Fibroblast of lung (primary cell): ENCODE measurements at places on chromosomes 7 and 10. TPM values are rescaled to one million over a fixed set of nuclear protein-coding genes. Genes with fewer than 3 reads are reported as not detected.

GRCh38 chr7:126780993-126781392 lies 471.7 kb downstream of the GRM8 start:
- no peak overlapping the region for H3K4me3 ChIP-seq
- no peak for DNase-seq
- H3K27me3 ChIP-seq: no peaks in the 10 kb centered on the region
- no peak overlapping the region for H3K27ac ChIP-seq
- H3K36me3 ChIP-seq: no peaks in the 10 kb centered on the region
- H3K4me1 ChIP-seq: no peaks in the 10 kb centered on the region

- no peaks in the 10 kb centered on the region for H3K27me3 ChIP-seq
- DNase-seq: no peak
- no peaks in the 10 kb centered on the region for H3K36me3 ChIP-seq
- no peak overlapping the region for H3K4me3 ChIP-seq
These were observed 51.6 kb upstream of the AQP1 start for GRCh38 chr7:30859940-30860496.

- no peaks in the 10 kb centered on the region for H3K36me3 ChIP-seq
- H3K4me1 ChIP-seq: peaks cover 2% of the 10 kb centered on the region
- H3K27me3 ChIP-seq: no peaks in the 10 kb centered on the region
- DNase-seq: no peak
These were observed 78.2 kb upstream of the CAV2 start for GRCh38 chr7:116421298-116421697.

GRCh38 chr10:79260811-79261740 lies 86.2 kb upstream of the PPIF start:
- H3K27ac ChIP-seq: peak overlapping the region; percentile 34
- no peak overlapping the region for H3K4me3 ChIP-seq
- no peaks in the 10 kb centered on the region for H3K27me3 ChIP-seq
- peaks cover 11% of the 10 kb centered on the region for H3K36me3 ChIP-seq

DNA sequence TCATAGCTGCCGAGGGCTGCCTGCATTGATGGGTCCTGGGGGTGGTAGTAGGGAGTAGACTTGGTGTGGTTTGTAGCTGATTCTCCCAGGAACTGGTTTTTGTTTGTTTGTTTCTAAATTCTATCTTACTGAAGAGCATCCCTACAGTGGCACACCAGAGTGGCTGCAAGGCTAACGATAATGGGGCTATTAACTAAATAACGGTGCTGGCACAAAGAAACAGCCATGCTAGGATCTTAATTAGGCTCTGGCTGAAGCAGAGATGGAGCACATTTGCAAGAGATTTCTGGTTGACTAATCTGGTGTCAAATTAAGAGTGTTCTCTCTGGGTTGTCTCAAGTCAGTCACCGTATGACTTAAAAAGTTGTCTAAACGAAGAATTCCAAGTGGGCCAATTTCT lies 590.0 kb downstream of the NRG3 start:
- H3K4me3 ChIP-seq: no peak overlapping the region
- no peaks in the 10 kb centered on the region for H3K36me3 ChIP-seq
- no peaks in the 10 kb centered on the region for H3K27me3 ChIP-seq
- no peak overlapping the region for H3K27ac ChIP-seq
- no peak for DNase-seq

DNA sequence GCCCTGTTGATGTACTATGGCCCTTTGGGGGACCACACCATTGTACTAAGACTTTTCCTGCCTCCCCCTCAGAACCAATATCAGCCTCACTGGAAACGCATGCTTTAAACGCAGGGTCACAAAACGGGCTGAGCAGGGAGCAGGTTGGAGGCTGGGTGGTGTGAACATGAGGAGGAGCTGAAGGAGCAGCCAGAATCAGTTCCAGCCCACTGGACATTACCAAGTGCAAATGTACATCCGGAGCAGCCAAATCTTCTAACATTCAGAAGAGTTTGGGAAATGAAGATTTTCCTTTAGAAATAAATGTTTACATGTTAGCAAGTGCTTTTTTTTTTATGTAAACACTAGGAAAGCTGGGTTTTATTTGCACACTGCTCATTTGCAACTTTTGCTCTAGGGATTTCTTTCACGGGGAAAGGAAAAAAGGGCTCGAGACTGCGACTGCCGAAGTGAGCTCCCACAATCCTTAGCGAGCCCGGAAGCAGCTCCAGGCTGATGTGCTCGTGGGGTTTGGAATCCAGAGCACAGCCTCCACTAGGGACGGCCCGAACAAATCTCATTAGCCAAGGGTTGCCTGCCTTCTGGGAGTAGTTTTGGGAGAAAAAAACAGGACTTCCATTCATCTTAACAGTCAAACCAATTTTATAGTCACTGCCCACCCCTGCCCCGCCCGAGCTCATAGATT lies 108.0 kb upstream of the YAE1 start:
- no peak for DNase-seq
- peak overlapping the region; percentile 45 for H3K4me3 ChIP-seq
- H3K27me3 ChIP-seq: peaks cover 3% of the 10 kb centered on the region
- H3K4me1 ChIP-seq: no peaks in the 10 kb centered on the region

- H3K36me3 ChIP-seq: no peaks in the 10 kb centered on the region
- peaks cover 14% of the 10 kb centered on the region for H3K4me1 ChIP-seq
- no peak overlapping the region for H3K4me3 ChIP-seq
- no peaks in the 10 kb centered on the region for H3K27me3 ChIP-seq
These were observed 22.0 kb upstream of the FZD1 start for GRCh38 chr7:91242097-91242844.

DNA sequence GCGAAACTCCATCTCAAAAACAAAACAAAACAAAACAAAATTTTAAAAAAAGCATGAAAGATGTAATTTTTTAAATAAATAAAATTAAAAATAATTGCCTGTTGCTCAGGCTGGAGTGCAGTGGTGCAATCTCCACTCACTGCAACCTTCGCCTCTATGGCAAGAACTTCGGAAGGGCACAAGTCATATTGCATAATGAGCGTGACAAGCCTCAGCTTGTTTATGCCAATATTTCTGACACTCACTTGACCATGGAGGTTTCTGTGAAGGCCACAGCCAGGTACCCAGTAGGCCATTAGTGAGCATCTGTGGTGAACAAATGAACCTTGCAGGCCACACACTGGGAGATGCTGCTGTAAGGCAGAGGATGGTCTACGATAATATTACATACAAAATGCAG lies 106.1 kb upstream of the KMT2C start:
- no peaks in the 10 kb centered on the region for H3K36me3 ChIP-seq
- no peak overlapping the region for H3K4me3 ChIP-seq
- no peaks in the 10 kb centered on the region for H3K4me1 ChIP-seq
- no peaks in the 10 kb centered on the region for H3K27me3 ChIP-seq
- no peak overlapping the region for H3K27ac ChIP-seq

- DNase-seq: peak; percentile 56
- H3K4me1 ChIP-seq: no peaks in the 10 kb centered on the region
- no peaks in the 10 kb centered on the region for H3K27me3 ChIP-seq
- H3K36me3 ChIP-seq: no peaks in the 10 kb centered on the region
- no peak overlapping the region for H3K4me3 ChIP-seq
These were observed 21.0 kb upstream of the ABI1 start for GRCh38 chr10:26881600-26882331.

DNA sequence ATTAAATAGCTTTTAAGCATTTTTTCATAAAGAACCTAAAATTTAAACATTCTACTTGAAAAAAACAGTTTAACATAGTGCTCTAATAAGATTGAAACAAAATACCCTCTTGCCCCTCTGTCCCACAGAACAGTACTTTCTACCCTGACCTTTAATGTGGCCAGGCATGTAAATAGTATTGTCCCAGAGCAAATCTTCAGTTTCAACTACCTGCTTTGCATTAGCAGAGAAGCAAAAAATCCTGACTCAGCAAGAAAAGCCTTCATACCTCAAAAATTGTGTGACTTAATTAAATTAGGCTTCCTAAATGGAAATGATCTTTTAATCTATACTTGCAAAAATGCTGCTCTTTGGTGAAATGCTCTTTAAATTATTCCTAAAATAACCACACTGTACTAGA lies 237.4 kb upstream of the AOAH start:
- H3K27me3 ChIP-seq: no peaks in the 10 kb centered on the region
- no peak overlapping the region for H3K4me3 ChIP-seq
- no peak overlapping the region for H3K27ac ChIP-seq
- H3K4me1 ChIP-seq: no peaks in the 10 kb centered on the region
- no peak for DNase-seq

DNA sequence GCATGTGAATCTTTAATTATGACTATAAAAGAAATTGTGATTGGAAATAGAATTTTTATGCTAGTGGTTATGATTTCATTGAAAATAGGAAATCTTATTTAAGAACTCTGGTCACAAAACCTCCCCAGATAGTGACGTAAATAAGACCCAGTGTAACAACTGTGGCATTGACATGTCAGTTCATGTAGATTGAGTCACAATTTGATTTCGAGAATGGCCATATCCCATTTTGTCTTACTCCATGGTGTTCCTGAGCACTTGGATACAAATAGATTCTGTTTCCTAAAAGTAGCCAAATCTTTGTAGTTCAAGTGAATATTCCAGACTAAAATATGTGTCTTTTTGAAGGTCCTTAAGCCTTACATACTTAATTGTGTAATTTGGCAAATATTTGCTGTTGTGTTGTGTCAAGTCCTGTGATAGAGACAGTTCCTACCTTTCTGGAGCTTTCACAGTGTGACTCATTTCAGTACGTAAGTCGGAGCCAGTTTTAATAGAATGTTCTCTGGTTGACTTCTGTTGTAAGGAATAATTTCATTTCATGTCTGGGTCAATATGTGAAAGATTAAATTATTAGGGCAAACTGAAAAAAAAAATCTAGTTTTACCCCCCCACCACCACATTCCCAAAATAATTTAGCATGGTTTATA lies 37.1 kb upstream of the TOMM7 start:
- peak; percentile 80 for DNase-seq
- H3K27me3 ChIP-seq: no peaks in the 10 kb centered on the region
- peaks cover 16% of the 10 kb centered on the region for H3K4me1 ChIP-seq
- no peaks in the 10 kb centered on the region for H3K36me3 ChIP-seq

GRCh38 chr10:123424537-123424936 lies 241.6 kb upstream of the GPR26 start:
- H3K36me3 ChIP-seq: no peaks in the 10 kb centered on the region
- no peaks in the 10 kb centered on the region for H3K4me1 ChIP-seq
- no peak overlapping the region for H3K27ac ChIP-seq

GRCh38 chr7:47351233-47352154 lies 230.4 kb downstream of the TNS3 start:
- DNase-seq: no peak
- H3K36me3 ChIP-seq: peaks cover 2% of the 10 kb centered on the region
- no peaks in the 10 kb centered on the region for H3K27me3 ChIP-seq
- H3K4me1 ChIP-seq: no peaks in the 10 kb centered on the region
- no peak overlapping the region for H3K27ac ChIP-seq
- no peak overlapping the region for H3K4me3 ChIP-seq

DNA sequence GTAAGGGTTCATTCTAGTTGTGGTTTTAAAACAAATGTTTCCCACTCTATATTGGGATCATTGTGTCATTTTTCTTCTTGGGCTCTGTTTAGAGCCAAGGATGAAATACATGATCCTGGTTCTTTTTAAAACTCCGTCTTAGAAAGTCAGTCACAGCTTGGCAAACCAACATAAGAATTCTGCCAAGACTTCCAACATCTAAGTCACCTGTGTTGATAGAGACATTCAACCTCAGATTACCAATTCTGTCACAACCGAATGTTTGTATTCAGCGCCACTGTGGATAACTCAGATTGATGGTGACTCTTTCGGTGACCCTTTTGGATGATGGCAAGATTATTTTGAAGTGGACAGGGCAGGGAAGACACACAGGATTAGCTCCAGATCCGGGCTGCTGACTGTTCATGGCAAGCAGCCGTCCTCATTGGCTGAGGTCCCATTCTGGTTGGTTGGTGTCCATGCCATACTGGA lies 255.4 kb downstream of the ARHGAP21 start:
- DNase-seq: peak; percentile 9
- H3K27me3 ChIP-seq: no peaks in the 10 kb centered on the region
- no peak overlapping the region for H3K27ac ChIP-seq
- no peak overlapping the region for H3K4me3 ChIP-seq

- DNase-seq: peak; percentile 95
- H3K4me3 ChIP-seq: no peak overlapping the region
- H3K27ac ChIP-seq: no peak overlapping the region
These were observed 146.0 kb downstream of the TNS3 start for GRCh38 chr7:47435889-47436312.

GRCh38 chr7:115008465-115009114 lies 86.7 kb downstream of the MDFIC start:
- H3K4me3 ChIP-seq: no peak overlapping the region
- peak overlapping the region; percentile 63 for H3K27ac ChIP-seq
- peaks cover 8% of the 10 kb centered on the region for H3K4me1 ChIP-seq

GRCh38 chr7:7736671-7737070 lies 18.3 kb upstream of the RPA3 start:
- H3K4me3 ChIP-seq: no peak overlapping the region
- no peak for DNase-seq
- no peaks in the 10 kb centered on the region for H3K27me3 ChIP-seq
- H3K4me1 ChIP-seq: no peaks in the 10 kb centered on the region
- no peak overlapping the region for H3K27ac ChIP-seq

DNA sequence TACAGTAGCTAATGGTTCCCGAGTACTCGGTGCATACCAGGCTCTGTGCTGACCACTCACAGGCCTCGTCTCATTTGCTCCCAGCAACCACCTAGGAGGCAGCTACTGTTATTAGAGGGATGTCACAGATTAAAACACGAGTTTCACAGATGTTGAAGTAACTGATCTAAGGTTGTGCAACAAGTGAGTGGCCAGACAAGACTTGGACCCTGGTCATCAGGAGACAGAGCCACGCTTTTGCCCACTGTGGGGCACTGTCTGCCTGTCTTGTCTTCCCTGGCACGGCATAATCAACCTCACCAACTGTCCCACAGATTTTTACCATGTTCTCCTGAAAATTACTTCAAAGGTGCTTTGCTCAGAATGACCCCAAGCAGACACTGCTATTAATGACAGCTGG lies 111.6 kb upstream of the HABP2 start:
- H3K27ac ChIP-seq: no peak overlapping the region
- DNase-seq: no peak
- no peaks in the 10 kb centered on the region for H3K4me1 ChIP-seq
- no peak overlapping the region for H3K4me3 ChIP-seq
- H3K36me3 ChIP-seq: no peaks in the 10 kb centered on the region
- peaks cover 2% of the 10 kb centered on the region for H3K27me3 ChIP-seq

- peaks cover 5% of the 10 kb centered on the region for H3K4me1 ChIP-seq
- H3K27ac ChIP-seq: no peak overlapping the region
- H3K27me3 ChIP-seq: no peaks in the 10 kb centered on the region
- no peaks in the 10 kb centered on the region for H3K36me3 ChIP-seq
- DNase-seq: no peak
- H3K4me3 ChIP-seq: no peak overlapping the region
These were observed 68.4 kb downstream of the ASAH2B start for GRCh38 chr10:50807851-50808776.

- H3K36me3 ChIP-seq: no peaks in the 10 kb centered on the region
- H3K4me1 ChIP-seq: peaks cover 6% of the 10 kb centered on the region
- no peaks in the 10 kb centered on the region for H3K27me3 ChIP-seq
These were observed 20.8 kb upstream of the VOPP1 start for GRCh38 chr7:55593172-55593514.

- H3K27me3 ChIP-seq: no peaks in the 10 kb centered on the region
- peak; percentile 74 for DNase-seq
- H3K27ac ChIP-seq: no peak overlapping the region
- no peaks in the 10 kb centered on the region for H3K4me1 ChIP-seq
- no peak overlapping the region for H3K4me3 ChIP-seq
These were observed 278.5 kb downstream of the BICC1 start for GRCh38 chr10:58791137-58791536.

The HMX3 gene
- not detected in 2 replicates for total RNA-seq

The HSPA12A gene
- 9.5 and 15.7 TPM in 2 replicates for total RNA-seq

The LIPK gene
- not detected in 2 replicates for total RNA-seq

The SEC31B gene
- total RNA-seq: 2.3 and 3.0 TPM in 2 replicates

The MYL10 gene
- total RNA-seq: not detected in 2 replicates

The DGKI gene
- total RNA-seq: 1.3 and 2.1 TPM in 2 replicates
